ENCODE measurements at places on chromosomes 7 and 10. TPM values are rescaled to one million over a fixed set of nuclear protein-coding genes. Genes with fewer than 3 reads are reported as not detected.

DNA sequence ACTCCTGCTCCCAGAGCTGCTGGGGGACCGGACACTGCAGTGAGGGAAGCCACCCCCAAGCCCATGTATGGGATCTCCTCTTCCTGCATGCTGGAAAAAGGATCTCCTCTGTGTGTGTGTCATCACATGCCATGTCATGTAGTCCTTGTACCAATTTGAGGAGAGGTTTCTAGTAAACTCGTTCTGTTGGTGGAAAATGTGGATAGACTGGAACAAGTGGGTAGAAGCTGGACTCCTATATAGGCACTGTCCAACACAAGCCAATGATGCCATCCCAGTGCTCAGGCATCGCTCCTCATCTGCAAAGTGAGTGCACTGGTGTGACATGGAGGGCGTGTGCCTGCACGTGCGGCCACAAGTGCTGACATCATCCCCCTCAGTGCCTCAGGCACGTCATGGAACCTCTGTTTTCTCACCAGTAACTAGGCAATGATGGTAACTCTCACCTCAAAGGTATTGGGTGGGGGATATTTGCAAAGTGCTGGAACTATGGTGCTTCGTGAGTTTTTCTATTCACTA lies 19.3 kb downstream of the MYO1G start:
- DNase-seq = no peak

RNF32 gene
- 1.1 TPM for total RNA-seq

- DNase-seq = no peak
Observed at GRCh38 chr7:82188636-82189035, 254.9 kb downstream of the CACNA2D1 start.

DNA sequence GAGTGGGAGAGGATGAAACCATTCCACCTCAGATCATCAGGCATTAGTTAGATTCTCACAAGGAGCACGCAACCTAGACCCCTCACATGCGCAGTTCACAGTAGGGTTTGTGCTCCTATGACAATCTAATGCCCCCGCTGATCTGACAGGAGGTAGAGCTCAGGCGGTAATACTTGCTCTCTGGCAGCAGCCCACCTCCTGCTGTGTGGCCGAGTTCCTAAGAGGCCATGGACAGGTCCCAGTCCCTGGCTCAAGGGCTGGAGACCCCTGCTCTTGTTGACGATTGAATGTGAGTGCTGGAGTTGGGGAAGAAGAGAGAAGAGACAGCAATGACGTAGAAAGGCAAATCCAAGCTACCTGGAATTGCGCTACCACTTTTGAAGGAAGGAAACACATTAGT lies 267.2 kb downstream of the TFEC start:
- DNase-seq = peak; percentile 71

- DNase-seq = no peak
Observed at GRCh38 chr7:117152213-117153007, 170.4 kb downstream of the WNT2 start.

CASTOR2 gene
- 71.2 TPM for total RNA-seq

DNA sequence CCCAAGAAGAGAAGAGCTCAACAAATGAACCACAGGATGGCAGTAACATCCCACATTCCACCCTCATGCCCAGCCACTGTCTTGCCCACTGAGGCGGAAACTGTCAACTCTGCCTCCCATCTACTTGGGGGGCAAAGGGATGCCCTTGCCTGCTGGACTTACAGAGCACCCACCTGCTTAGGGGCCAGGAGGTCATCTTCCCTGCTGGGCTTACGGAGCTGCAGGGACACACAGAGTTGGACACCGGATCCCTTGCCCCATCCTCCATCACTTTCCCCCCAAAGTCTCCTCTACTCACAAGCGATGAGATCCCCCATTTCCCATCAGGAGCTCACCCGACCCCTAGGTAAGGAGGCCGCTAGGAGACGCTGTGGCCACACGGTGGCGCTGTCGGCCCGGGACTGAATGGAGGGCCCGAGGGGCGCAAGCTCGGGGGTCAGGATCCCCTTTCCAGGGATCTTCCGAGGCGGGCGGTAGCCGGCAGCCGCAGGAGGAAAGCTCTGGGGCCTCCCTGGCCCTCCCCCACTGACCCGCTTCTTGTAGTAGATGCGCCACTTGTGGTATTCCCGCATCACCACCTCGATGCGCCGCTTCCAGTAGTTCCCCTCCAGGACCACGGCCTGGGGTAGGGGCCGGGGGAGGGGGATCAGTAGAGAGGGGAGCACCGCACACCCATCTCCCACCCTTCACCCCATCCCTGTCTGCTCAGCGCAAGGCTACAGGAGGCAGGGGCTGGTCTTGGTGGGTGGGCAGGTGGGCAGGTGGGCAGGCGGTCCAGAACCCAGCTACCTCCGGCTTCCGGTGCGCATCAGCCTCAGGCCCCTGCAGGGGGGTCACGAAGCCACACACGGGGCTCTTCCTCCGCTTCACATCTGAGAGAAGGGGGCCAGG lies 17.3 kb downstream of the MLXIPL start:
- DNase-seq = peak; percentile 94

GRCh38 chr7:27165089-27165995 lies at the start of gene HOXA9:
Gene HOXA9, minus strand, starts transcription at chr7:27165537. Its CDS starts 80 bp downstream, at chr7:27165457.
- no peak for DNase-seq

DNA sequence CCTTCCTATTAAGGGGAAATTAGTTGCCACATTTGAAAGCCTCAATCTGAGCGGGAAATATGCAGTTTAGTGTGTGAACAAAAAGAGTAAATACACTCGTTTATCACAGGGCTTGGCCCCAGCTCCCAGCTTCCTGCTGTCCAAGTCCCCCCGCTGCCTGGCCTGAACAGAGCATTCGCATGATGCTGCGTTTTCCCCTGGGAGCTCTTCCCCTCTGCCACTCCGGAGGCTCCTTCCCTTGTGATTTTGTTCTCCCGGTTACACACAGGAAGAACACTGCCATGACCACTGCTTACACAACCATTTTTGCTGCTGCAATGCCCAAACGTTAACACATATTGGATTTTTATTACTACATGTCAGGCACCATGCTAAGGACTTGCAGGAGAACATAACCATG lies 120.7 kb upstream of the ADARB2 start:
- DNase-seq = no peak

DNA sequence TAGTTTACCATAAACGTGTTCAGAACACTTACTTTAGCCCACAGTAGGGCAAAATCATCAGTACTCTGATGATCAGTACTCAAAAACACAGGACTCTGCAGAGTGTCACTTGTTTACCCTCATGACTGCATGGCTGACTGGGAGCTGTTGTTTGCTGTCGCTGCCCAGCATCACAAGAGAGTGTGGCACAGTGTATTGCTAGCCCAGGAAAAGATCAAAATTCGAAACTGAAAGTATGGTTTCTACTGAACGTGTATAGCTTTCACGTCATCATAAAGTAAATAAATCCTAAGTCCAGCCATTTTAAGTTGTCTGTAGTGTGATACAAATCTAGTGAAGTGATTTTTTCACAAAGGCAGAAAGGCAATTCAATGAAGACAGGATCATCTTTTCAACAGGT lies 184.6 kb downstream of the RAMP3 start:
- DNase-seq = no peak

Measured in endodermal cell (in vitro differentiated cells).